A172 (cell line): ENCODE measurements at places on chromosomes 7 and 10. TPM values are rescaled to one million over a fixed set of nuclear protein-coding genes. Genes with fewer than 3 reads are reported as not detected.

GPNMB gene
- 333 and 346 TPM in 2 replicates for total RNA-seq

CYP3A7 gene
- total RNA-seq, result not detected in 2 replicates

FGL2 gene
- 0.09 TPM in 1 of 2 replicates, not detected in the other for total RNA-seq

LEP gene
- total RNA-seq, result not detected in 2 replicates

CCDC3 gene
- total RNA-seq, result 0.03 TPM in 1 of 2 replicates, not detected in the other

LBX1 gene
- total RNA-seq, result 1.1 and 1.2 TPM in 2 replicates

LOXL4 gene
- total RNA-seq, result 15.4 and 24.9 TPM in 2 replicates

AP1S1 gene
- 332 and 409 TPM in 2 replicates for total RNA-seq

DYNC1I1 gene
- 1.1 and 2.4 TPM in 2 replicates for total RNA-seq

CHN2 gene
- total RNA-seq, result 2.3 and 5.5 TPM in 2 replicates

RNF148 gene
- total RNA-seq, result not detected in 2 replicates

PNLIPRP2 gene
- not detected in 2 replicates for total RNA-seq

FZD8 gene
- 4.9 and 5.8 TPM in 2 replicates for total RNA-seq

NPFFR1 gene
- 0.02 TPM in 1 of 2 replicates, not detected in the other for total RNA-seq

EBLN1 gene
- total RNA-seq, result not detected in 2 replicates

WDR86 gene
- total RNA-seq, result 0.10 TPM in 1 of 2 replicates, not detected in the other

TRPV5 gene
- total RNA-seq, result 0.22 TPM in 1 of 2 replicates, not detected in the other

PSD gene
- total RNA-seq, result 0.07 TPM in 1 of 2 replicates, not detected in the other

TRIL gene
- total RNA-seq, result not detected in 2 replicates

NPC1L1 gene
- total RNA-seq, result not detected in 2 replicates

MCM10 gene
- 33.6 and 34.4 TPM in 2 replicates for total RNA-seq

ACADSB gene
- total RNA-seq, result 5.4 and 5.9 TPM in 2 replicates

VENTX gene
- total RNA-seq, result not detected in 2 replicates

ETV1 gene
- total RNA-seq, result 5.2 and 9.8 TPM in 2 replicates

ATG9B gene
- total RNA-seq, result not detected in 2 replicates

PCLO gene
- total RNA-seq, result 44.4 and 53.0 TPM in 2 replicates

MRM2 gene
- total RNA-seq, result 62.2 TPM in 2 replicates

STAG3 gene
- total RNA-seq, result 2.9 and 9.0 TPM in 2 replicates
